ENCODE measurements at places on chromosomes 2 and 18.

GRCh38 chr2:62204998-62205496 lies 9.1 kb downstream of the B3GNT2 start:
- DNase-seq, result no peak

GRCh38 chr2:12513339-12513738 lies 203.4 kb upstream of the TRIB2 start:
- no peak for DNase-seq

DNA sequence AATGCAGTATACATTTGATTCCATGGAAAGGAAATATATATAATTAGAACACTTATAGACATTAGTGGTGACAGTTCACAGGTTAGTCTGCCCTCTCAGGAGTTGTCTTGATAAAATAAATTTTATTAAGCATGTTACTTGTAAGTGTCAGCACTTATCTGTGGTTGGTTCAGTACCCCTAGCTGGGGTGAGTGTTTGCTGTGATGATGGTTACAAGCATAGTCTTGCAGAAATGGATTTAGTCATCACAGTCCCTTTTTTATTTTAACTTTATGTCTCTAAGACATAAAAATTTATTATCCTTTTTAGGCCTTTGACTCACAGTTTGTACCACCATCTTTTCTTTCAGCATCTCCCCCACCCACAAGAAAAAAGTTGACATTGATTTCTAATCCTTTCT lies 52.1 kb downstream of the NCK2 start:
- DNase-seq, result no peak

- DNase-seq, result no peak
These were observed 16.3 kb downstream of the GPR55 start for GRCh38 chr2:230908595-230909191.

DNA sequence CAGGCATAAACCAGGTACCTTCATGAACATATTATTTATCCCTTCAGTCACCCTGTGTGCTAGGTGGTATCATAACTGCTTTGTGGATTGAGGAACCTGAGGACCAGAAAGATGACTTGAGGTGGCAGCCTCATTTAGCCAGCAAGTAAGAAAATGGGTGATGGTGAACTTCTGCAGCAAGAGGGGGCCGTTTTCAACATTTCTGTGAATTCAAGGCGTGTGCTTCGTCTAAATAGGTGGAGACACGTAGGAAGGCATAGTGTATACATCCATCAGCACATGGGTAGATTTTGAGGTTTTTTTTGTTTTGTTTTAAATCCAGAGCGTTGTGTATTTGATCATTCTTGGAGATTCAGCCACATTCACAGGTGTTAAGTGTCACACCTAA lies 118.7 kb downstream of the SPTBN1 start:
- no peak for DNase-seq

DNA sequence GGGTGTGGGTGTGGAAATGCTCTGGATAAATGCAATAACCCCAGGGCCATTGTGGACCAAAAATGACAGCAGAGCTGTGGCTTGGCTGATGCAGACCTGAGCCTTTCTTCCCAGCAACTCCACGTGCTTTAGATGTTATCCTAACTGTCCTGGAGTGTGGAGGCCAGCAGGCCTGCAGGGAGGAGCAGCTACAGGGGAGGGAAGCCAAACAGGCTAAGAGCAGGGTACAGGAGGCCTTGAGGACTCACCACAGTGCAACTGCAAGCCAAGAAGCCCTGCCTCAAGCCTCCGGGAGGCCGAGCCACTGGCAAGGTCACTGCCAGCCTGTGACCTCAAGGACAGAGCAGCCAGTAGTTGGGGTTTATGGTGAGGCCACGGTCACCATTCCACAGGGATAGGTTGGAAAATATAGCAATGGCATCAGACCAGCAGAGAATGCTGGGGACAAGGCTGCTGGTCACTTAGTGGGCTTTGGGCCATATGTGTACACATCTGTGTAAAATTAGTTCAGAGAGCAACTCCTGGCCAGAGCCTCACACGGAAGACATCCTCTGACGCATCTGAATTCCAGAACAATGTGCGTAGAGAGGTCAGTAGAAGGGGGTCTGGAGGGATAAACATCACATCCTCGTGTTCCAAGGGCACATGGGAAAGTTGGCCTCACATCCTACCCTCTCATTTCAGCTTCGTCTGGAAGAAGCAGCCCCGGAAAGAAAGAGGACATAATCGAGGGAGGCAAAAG lies 76.2 kb upstream of the UPP2 start:
- no peak for DNase-seq

- no peak for DNase-seq
These were observed 748.7 kb downstream of the RNF144A start for GRCh38 chr2:7665880-7666279.

- DNase-seq, result no peak
These were observed 12.0 kb upstream of the GALM start for GRCh38 chr2:38653715-38654527.

- no peak for DNase-seq
These were observed 266.9 kb upstream of the DPP10 start for GRCh38 chr2:114175507-114175906.

GRCh38 chr18:76435316-76435989 lies 59.6 kb downstream of the ZNF516 start:
- DNase-seq, result no peak

DNA sequence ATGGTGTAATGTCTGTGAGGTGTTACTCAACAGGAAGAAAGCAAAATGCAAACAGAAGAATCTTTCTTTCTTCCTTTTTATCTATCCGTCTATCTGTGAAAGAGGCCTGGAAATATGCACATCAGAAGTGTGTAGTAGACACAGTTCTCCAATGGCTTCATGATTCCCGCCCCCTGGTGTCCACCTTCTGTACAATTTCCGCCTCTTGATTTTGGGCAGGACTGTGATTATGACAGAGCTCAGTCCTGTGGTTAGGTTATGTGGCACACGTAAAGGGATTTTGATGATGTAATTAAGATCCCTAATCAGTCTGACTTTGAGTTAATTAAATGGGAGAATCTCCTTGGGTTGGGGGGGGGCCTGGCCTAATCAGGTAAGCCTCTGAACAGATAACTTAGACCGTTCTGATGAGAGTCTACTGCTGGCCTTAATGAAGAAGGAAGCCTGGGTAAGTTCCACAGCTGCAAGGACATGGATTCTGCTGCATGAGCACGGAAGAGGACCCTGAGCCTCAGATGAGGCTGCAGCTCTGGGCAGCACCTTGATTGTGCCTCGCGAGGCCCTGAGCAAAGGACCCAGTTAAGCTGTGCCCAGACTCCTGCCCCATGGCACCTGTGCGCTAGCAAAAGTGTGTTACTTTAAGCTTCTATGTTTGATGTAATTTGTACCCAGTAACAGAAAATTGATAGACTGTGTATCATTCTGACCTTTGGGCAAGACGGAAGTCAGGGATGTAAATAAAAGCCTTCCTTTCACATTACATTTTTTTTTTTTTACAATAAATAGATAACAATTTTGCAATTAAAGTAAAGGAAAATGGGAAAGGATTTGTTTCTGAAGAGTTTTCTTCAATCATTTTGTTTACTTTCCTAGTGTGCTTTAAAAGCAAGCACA lies 11.3 kb upstream of the KCNF1 start:
- DNase-seq, result no peak

All from GM06990 (cell line).